ENCODE measurements at places on chromosomes 3 and 15.

GRCh38 chr3:14758297-14758696 is 60.5 kb upstream of the FGD5 start:
- no peak for DNase-seq

DNA sequence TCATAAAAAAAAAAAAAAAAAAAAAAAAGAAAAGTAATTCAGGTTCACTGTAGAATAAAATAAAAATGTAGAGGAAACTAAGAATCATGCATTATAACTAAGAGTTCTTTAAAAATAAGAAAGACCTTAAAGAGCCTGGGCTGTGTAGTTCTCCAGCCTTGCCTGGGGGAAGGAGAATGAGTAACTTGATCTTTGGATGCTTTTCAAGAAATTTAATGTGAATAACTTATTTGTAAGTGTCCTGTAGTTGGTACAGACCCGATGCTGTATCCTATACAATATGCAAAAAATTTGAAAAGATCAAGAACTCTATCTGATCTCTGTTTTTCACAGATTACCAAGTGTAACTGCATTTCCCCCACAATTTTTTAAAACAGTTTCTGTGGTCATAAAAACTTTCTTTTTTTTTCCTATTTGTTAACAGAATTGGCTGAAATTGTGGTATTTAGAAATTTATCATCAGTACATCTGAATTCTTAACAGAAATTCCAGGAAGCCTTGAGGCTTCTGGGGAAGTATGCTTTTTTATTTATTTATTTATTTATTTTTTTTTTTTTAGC is 195.3 kb downstream of the THRB start:
- no peak for DNase-seq

DNA sequence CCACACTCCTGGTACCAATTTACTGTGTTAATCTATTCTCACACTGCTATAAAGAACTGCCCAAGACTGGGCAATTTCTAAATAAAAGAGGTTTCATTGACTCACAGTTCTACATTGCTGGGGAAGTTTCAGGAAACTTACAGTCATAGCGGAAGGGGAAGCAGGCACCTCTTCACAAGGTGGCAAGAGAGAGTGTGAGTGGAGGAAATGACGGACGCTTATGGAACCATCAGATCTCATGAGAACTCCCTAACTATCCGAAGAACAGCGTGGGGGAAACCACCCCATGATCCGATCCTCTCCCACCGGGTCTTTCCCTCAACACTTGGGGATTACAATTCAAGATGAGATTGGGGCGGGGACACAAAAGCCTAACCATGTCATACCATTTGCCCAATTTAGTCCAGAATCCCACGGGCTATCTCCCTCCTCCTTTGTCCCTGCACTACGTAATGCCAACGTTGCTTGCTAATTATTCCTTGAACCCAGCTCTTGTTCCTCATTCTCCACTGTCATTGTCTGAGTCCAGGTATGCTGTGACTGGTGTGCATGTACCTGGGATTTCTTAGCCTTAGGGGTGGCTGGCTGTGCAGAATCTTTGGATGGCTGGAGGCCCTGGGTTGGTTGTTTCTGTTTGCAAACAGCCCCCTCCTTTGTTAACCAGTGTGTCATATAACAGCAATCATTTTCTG is 3.4 kb downstream of the PIGZ start:
- DNase-seq = no peak

DNA sequence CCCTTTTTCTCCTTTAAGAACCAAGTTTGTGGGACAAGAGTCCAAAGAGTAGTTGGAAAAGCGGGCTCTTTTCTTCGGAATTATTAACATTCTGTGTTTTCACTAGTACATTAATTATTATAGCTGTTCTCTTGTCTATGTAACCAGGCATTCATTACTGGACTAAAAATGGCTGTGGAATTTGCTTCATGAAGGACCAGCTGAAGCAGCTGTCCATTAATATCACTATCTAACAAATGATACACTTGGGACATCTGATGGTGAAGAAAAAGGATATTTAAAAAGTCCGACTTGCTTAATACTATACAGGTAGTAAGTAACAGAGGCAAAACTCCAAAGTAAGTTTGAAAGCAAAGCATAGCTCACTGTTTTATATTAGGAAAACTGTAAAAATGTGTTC is 728.9 kb upstream of the DPPA4 start:
- no peak for DNase-seq

DNA sequence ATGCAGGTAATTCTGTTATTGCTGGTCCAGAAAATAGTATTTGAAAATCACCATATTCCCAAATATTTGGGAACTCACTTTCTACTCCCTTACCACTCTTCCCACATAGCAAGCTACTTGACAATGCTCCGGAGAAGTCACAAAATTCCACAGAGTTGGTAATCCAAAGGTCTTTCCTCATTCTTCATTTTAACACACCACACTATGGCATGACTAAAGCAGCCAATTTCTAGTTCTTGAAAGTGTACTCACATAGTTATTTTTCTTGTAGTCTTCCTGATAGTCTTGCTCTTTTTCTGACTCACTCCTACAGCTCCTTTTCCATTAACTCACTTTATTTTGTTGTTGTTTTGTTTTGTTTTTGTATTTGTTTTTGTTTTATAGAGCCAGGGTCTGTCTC is 67.2 kb downstream of the MYO9A start:
- no peak for DNase-seq

DNA sequence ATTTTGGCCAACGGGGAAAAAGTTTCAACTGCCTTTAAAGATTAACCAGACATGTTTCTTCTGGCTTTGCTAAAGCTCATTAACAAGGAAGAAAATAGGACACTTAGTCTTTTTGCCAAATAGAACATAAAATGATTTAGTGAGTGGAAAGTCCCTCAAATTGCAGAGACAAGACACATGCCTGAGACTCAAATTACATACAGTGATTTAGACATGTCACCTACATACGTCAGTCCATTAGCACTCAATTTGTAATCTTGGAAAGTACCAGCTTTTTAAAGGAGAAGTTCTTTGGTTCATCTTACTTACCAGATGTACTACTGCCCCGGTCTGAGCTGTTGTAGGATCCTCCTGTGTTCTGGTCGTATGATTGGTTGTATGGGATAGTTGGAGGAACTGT is 1134.2 kb downstream of the ROBO1 start:
- no peak for DNase-seq

GRCh38 chr15:43347114-43347513 is 16.7 kb upstream of the LCMT2 start:
- no peak for DNase-seq

DNA sequence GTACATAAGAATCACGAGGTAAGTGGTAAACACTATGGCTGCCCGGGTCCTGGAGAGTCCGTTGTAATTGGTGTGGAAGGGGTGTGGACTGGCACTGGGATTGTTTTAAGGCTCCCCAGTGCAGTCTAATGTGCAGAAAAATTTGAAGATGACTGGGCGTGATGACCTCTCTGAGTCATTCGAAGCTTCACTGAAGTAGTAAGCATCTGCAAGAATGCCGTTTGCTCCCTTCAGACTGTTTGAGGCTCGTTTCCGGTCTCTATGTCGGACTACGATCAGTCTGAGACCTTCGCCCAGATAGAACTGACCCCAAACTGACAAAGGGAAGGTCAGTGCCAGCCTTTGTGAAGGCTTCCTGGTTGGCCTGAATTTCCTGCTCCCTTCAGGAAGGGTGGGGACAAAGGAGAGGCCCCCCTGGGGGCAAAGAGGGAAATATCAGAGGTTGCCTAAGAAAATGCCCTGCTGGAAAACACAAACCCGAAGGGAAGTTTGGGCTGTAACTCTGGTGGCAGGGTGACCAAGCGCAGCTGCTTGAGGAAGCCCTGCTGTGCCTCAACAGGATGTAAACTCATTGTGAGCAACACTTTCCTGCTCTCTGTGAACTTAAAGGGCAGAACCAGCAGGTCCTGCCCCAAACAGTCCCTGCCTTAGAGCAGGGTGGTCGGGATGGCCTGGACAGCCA is 34.6 kb downstream of the BTD start:
- DNase-seq = peak; percentile 74

DNA sequence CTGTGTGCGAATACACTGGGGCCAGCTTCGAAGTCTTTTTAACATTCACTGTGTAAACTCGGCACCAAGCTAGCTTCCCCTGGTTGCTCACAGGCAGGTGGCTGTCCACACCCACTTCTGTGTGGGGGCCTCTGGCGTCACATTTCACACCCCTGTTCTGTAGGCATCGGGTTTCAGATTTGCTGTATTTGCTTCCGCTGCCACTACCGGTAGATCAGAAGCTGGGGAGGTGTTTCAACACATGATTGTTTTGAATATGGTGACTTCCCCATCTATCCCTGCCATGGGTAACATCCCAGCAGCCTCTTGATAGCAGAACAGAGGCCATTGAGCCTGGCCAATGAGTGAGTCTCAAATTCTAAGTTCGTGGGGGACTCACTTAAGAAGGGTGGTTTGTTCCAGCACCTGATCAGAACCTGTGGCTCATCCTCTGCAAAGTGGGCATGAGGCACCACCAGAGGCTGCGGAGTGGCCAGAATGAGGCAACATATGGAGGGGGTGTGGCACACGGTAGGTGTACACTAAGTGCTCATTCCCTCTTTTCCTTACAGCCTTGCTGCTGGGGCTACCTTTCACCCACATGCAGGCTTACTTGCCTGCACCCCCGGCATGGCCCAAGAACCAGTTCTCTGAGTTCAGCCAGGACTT is 61.5 kb downstream of the IQSEC1 start:
- DNase-seq = no peak

DNA sequence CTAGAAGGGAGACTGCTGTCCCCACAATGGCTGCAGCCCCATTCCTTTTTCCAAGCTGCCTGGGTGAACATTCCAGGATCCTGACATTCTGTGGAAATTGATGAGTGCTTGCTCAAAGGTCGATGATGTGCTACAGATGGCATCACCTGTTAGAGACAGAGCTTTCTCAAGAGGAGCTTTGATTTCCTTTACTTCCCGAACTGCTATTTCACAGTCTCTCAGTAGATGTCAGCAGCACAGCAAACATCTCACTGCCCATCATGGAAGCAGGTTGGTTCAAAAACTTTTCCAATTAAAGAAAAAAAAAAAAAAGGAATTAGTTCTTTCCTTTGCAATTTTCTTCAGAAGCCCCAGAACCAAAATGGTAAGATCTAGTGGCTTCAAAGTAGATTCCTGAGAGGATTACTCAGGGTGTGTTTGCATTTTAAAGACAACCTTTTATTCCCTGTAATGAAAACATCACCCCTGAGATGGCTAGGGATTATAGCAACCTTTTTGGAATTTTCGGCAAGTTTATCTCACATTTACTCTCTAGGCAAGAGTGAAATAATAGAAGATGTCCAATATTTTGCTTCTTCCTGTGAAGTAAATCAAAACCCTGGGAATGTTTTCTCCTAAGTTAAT is 44.8 kb downstream of the POLR2M start:
- peak; percentile 33 for DNase-seq

GRCh38 chr15:38508647-38509046 is 54.7 kb downstream of the FAM98B start:
- DNase-seq = no peak

DNA sequence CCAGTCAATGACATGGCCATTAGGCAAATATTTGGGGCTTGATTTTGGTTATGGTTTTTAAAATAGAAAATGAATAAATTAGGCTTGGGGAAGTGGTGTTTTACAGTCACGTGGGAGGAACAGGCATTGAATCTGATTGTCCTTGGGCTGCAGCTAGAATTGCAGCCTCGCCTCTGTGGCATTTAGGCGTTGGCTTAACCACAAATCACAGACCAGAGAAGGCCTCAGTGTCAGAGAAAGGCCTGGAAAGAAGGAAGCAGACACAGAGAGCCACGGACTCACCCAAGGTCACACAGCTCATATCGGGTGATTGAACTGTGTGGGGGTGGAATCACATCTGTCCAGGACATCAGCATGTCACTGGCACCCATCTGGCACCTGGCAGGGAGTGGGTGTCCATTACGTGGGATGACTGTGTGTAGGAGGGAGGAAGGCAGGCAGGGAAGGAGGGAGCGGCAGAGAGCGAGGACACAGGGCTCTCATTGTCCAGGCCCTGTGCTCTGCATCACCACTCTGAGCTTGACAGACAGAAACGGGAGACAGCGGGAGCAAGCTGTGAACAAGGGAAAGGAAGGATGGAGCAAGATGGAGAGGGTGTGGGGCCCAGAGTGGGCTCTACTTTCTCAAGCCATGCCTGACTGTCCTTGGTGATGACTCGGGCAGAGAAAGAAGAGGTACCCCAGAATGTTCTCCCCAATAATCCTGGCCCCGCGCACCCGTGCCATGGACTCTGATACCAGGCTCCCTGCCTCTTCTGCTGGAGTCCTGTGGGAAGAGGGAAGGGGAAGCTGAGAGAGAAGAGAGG is 186.4 kb downstream of the FAM43A start:
- DNase-seq = peak; percentile 26

GRCh38 chr3:185153861-185154629 is 1.2 kb upstream of the C3orf70 start:
- no peak for DNase-seq

DNA sequence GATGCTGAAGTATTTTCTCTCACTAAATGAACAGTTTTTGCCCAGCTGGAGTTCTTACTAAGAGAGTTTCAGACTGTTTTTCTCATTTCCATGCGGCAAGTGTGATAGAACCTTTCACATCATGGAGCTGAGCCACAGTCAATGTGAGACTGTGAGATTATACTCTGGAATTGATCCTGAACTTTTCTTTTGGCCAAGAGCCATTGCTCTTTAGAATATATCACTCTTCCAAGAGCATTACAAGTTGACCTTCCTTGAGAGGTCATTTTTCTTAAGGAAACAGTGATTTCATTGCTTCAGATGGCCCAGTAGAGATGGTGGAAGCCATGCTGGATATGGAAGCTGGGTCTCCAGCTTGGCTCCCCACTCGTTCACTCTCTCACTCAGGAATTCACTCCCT is 212.9 kb upstream of the UMPS start:
- DNase-seq = no peak

- DNase-seq = peak; percentile 97
Measured at GRCh38 chr15:32818758-32819447, 101.1 kb downstream of the GREM1 start.

- peak; percentile 40 for DNase-seq
Measured at GRCh38 chr3:8619548-8619947, 25.1 kb downstream of the SSUH2 start.

DNA sequence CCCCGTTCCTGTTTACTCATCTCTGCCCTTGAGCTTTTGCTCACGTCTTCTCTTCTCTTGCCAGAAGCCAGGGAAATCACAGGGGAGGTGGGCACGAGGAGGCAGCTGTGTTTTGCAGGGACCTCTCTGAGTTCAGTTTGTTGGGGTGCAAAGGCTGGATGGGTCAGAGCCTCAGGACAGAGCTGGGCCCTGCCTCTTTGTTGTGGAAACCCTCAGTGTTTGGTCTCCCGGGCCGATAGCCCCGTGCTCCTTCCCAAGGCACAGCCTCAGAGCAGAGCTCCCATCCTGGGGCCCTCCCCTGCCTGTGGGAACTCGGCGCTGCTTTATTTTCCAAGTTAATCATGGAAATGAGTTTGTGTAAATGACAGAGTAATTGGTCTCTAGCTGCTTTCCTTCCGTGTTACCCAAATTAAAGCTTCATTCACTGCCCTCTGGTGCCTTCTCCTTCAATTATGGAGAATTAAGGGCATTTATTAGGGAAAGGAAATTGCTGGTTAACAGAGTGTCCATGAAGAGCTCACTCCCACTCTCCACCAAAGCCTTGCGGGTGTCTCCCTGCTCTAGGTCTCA is 40.9 kb downstream of the BDH1 start:
- DNase-seq = no peak

DNA sequence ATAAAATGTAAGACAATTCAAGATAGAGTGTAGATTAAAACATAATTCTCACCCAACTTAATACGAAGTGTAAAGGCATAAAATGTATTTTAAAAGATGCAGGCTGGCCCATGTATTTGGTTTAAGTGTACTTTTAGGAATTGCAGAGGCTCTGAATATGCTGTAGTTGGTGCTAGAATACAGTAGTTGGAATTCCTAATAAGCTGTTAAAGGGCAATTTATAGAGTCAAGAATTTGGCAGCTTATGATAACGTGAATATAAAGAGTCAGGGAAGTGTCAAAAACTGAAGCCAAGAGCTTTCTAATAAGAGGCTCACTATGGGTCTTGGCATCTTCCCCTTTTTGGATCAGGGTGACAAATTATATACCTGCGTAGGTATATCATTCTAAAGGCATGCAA is 36.5 kb downstream of the ADAMTS9 start:
- no peak for DNase-seq

Measured in fibroblast of skin of left quadriceps (primary cell).